ENCODE measurements at places on chromosomes 16 and 17.

GRCh38 chr17:14522795-14523387 lies 222.0 kb downstream of the HS3ST3B1 start:
- DNase-seq = no peak

- DNase-seq = no peak
These were observed 187.0 kb upstream of the TBX2 start for GRCh38 chr17:61212655-61213054.

GRCh38 chr16:88007321-88007731 lies 56.1 kb downstream of the BANP start:
- DNase-seq = no peak

GRCh38 chr16:16084874-16085273 lies 135.5 kb downstream of the ABCC1 start:
- DNase-seq = no peak

- no peak for DNase-seq
These were observed 20.8 kb downstream of the C16orf74 start for GRCh38 chr16:85730186-85730465.

DNA sequence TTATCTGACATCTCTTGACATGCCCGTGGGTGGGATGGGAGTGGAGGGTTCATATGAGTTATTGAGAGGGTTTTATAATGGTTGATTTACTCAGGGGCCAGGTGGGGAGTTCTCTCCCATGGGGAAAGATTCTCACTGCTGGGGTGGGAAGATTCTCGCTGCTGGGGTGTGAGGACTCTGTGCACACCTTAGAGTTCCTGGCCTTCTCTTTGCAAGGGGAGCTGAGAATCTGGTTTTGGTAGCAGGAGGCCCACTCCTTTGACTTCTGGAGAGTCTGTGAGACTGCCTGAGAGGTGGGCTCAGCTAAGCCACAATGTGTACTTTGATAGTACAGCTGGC lies 31.5 kb downstream of the TBX4 start:
- no peak for DNase-seq

GRCh38 chr17:16981928-16982327 lies 10.0 kb upstream of the TNFRSF13B start:
- no peak for DNase-seq

DNA sequence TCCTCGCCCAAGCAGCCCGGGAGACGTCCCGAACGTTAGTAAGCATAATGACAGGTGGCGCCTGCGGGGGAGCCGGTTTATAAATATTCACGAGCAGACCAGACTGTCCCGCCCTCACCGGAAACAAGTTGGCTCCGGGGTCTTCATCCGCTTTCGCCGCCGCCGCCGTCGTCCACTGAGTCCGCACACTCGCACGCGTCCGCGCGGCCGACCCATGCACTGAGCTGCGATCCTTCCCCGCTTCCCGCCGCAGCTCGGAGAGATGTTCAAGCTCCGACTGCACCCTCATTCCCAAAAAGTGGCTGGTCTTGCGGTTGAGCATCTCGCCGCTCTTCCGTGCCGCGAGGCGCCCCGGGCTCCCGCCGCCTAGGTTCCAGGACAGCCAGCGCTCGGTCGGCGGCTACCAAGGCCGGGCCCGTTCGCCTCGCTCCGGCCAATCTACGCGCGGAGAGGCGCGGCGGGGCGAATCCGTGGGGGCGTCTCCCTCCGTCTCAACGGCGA lies 385 bp downstream of the CFAP119 start:
- DNase-seq = no peak

GRCh38 chr17:43356999-43357398 lies 41.8 kb upstream of the ARL4D start:
- DNase-seq = no peak

DNA sequence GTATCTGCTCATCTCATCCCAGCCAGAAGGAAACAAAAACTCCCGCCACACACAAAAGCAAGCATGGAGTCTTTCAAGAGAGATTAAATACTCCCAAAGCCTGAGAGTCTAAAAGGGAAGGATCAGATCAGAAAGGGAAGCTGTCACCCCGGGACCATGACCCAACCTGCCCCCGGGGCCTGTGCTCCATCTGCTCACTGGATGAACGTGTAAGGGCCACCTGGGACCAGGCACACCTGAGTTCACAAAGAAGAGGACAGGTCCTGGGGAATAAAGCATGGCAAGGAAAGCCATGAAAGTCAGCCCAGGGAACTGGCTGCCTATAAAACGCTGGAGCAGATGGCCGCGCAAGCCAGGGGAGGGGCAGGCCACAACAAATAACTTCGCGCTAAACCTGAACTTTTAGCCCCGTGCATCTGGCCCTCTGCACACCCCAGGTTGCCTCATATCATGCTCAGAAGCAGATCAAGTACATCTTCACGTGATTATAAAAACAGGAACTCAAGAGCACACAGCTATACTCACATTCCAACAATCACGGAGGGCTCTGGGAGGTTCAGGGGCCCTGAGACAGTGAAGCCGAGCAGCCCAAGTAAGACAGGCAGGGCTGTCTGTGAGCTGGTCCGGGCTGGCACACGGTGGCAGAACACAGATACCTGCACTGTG lies 3.4 kb downstream of the TMEM11 start:
- no peak for DNase-seq

- DNase-seq = no peak
These were observed 22.5 kb upstream of the RASL10B start for GRCh38 chr17:35708951-35709350.

GRCh38 chr16:81537721-81538561 lies 93.3 kb downstream of the CMIP start:
- no peak for DNase-seq

- no peak for DNase-seq
These were observed 33.0 kb downstream of the MPRIP start for GRCh38 chr17:17075125-17075781.

GRCh38 chr17:6361733-6362132 lies 73.2 kb downstream of the AIPL1 start:
- DNase-seq = no peak

DNA sequence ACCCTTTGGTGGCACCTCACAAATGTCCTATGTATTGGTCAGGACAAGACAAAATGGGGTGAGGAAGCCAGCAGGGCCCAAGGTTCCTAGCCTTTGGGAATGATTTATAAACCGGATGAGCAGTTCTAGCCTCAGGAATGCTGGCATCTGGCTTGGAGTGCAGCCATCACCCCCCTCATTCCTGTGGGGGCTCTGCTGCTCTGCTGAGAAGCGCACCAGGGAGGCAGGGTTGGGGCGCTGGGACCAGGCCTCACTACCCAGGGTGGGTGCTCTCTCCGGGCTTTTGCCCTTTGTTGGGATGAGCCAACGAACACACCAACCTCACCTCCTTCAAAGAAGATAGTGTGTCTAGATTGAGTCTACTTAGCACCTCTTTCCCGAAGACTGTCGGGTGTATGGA lies 39.2 kb downstream of the TMEM11 start:
- DNase-seq = no peak

DNA sequence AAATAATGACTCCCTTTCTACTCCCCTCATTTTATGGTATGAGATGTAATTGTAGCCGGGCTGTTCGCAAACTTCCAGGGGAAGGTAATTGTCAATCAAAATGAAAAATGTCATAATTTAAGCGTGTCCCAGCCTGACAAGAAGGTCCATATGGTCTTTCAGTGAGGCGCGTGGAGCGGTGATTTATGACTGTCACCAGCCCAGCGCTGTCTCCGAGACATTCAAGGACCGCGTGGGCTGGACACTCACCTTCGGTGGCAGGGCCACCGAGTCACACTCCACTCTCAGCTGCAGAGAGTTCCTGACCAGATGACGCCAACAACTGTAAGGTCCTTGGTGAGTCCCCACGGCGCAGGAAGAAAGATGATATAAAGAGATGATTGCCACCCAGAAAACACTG lies 157.7 kb upstream of the TNRC6C start:
- no peak for DNase-seq

- DNase-seq = no peak
These were observed 11.1 kb downstream of the TNS4 start for GRCh38 chr17:40490289-40490853.

DNA sequence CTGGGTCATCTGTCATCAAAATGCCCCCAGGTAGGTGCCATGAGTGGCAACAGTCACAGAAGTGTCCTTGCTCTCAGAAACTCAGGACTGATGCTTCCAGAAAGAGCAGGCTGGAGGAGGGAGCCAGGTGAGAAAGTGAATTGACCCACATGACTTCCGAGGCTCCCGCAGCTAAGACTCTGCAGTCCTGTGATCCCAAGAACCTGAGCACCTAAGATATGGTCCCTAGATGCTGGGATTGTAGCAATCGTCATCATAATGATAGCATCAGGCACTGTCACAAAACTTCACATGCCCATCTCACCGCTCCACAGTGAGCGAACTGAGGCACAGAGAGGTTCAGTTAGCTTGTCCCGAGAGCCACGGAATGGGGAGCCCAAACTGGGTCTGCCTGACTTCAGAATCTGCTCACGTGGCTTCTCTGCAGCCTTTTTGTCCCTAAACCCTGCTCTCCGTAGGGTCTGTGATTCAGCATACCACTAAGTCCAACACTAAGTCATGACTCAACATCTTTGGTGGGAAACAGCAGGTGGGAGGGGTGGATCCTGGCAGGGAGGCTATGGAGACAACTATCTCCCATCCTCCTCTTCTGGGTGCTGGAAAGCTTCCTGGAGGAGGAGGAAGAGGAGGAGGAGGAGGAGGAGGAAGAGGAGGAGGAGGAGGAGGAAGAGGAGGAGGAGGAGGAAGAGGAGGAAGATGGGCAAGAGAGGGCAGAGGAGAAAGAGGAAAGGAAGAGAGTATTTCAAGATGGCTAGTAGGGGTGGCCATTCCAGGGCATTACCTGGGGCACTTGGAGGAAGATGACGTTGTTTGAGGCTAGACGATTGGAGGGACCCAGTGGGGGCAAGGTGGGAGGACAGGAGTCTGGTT lies 55.5 kb upstream of the DLX4 start:
- DNase-seq = no peak

DNA sequence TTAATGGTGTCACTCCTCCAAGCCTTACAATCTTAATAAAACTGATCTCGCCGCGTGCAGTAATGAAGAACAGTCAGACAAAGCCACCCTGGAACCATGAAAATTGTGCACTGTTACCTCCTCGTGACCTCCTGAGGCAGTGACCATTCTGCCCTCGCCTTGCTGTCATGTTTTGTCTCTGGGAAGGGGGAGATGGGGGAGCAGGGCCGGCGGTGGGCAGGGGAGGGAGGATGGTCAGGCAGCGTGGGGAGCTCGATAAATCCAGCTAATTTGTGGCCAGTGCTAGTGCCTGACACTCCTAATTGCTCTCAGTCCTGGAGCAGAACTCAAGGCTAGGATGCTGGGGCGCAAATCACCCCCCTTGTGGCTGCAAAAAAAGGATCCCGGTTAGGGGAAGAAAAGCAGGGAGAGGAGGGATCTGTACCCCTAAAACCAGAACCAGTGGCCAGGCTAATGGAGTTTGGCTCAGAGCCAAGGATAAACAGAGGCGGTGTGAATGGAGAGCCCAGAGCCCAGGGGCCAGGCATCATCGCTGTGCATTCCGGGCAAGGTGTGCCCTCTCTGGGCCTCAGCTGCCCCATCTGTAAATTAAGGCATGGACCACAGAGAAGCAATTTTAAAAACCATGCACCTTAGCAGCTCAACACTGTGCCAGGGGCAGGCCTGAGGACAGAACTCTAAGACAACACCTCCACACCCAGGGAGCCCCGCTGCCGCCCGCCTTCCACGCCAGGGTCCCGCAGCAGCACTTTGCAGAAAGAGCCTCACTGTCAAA lies 113.3 kb downstream of the ZNF423 start:
- no peak for DNase-seq

Data from stimulated activated CD4-positive, alpha-beta T cell treated with anti-CD3 and anti-CD28 coated beads, Interleukin-4, amount 100 ng/mL, for 48 hours (primary cell).